Bronchial epithelial cell (primary cell): ENCODE measurements at places on chromosomes 13 and 19.
A peak's percentile ranks its signal among the peaks of the same experiment; 100 is the strongest.

- peak; percentile 1 for DNase-seq
These were observed 427.9 kb downstream of the ZNF536 start for GRCh38 chr19:30799865-30800755.

DNA sequence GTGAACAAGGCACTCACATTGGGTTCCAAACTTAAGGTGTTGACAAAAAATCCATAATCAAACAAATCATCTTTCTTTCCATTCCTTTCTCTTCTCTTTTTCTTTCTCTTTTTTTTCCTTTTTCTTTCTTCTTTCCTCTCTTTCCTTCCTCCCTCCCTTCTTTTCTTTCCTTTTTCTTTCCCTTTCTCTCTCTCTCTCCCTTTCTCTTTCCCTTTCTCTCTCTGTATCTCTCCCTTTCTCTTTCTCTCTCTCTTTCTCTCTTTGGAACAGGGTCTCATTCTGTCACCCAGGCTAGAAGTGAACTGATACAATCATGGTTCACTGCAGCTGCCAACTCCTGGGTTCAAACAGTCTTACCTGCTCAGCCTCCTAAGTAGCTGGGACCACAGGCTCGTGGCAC, 12.5 kb downstream of the C19orf18 start:
- DNase-seq, result no peak

DNA sequence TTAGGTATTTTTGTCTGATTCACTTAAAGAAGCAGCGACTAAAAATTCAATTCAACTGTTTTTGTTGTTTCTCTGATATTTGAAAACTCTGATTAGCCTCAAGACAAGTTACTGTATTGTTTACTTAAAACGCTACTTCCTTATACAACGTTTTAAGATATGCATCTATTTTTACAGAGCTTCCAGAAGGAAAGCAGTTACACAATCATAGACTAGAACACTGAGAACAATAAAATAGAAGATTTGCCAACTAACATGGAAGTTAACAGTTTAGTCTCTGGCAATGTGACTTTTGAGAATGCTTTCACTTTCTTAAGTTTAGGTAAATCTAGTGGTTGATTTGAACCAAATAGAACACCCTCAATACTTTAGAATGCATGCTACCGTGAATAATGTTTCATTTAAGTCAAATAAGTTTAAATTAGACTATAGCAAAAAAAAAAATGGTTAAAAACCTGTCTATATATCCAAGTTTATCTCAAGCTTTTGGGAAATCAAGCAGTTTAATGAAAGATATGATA, 614.8 kb downstream of the DACH1 start:
- DNase-seq, result peak; percentile 25

- DNase-seq, result no peak
These were observed 322.7 kb downstream of the FOXO1 start for GRCh38 chr13:40343550-40344269.

- peak; percentile 62 for DNase-seq
These were observed 449.7 kb downstream of the IRS2 start for GRCh38 chr13:109336730-109337129.

- no peak for DNase-seq
These were observed 3.6 kb downstream of the KLK15 start for GRCh38 chr19:50829801-50830200.

- peak; percentile 71 for DNase-seq
These were observed 5.6 kb downstream of the BCL3 start for GRCh38 chr19:44753932-44754749.

DNA sequence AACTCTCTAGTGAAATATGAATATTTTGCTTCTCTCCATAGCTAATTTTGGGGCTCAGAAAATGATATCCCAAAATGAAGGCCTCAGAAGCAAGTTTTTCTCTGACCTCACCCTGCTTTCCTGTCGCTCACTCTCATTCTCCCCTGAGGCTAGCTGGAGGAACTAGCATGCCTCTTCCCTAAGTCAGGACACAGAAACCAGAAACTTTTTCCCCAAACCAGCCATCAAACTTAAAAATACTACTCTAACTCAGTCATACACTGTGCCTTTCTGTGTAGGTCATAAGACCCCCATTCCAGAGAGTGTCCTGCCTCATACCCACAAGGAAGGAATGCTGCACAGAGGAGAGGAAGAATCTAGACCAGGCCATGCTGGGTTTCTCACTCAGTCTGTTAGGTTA, 329.6 kb downstream of the PCDH20 start:
- DNase-seq, result peak; percentile 36

- DNase-seq, result no peak
These were observed 66.8 kb downstream of the MRPL57 start for GRCh38 chr13:21243045-21243897.

DNA sequence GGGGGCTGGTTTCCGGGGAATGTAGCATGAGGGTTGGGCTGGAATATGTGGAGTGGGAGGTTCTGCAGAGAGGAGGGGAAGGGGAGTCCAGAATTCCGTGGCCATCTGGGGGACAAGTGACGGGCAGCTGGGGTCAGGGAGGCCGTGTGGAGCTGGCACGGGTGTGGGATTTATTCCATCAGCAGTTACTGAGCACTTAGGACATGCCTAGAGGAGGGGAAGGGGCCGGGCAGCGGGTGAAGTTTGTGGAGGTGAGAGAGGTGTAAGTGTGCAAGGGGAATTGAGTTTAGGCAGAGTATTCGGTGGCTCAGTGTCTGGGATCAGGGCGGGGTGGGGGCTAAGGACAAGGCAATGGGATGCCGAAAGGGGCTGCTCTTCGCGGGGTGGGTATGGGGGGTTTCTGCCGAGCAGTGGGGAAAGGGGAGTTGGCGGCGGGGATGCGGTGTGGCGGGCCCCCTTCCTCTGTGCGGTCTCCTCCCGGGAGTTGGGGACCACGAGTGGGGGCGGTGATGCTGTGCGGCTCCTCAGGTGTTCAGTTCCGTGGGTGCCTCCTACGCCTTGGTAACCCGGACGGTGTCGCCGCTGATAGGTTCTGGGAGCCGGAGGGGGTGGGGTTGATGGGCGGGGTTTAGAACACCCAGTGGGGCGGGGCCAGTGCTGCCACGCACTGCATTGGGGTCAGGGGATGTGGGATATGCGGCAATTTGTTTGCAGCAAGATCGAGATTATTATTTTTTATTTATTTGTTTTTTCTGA, 5.4 kb downstream of the CCDC61 start:
- peak; percentile 36 for DNase-seq

DNA sequence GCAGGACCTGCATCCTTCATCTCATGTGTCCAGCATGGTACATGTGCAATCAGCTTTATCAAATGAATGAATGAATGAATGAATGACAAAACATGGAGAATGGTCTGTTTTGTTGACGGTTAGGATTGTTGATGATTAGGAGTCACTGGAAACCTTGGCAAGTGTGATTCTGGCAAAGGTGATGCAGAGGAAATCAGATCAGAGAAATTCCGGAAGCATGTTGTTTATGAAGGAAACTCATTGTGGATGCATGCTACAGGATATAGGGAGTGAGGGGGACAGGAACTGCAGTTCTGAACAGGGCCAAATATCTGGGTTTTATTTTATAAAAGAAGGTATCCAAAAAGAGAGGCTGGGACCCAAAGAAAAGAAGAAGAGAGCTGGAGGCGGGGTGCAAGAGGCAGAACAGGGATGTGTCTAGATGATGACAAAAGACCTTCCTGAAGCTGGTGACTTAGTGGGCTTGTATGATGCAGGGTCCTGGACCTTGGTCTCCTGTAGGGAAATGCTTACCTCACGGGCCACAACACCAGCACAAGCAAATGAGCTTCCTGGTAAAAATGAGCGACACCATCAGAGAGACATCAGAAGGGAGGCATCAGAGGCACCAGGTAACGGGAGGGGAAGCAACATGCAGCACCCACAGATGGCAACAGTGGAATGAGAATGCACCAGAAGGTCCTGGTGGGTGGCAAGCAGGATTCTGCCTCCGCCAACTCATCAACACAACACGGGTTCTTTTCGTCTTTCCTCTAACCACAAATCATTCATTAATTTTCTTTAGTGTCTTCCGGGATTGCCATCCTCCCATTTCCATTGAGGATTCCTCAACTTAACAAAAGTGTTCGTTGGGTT, 159.6 kb downstream of the FOXO1 start:
- DNase-seq, result no peak

- DNase-seq, result no peak
These were observed 5.7 kb upstream of the NFIC start for GRCh38 chr19:3360421-3361383.

- DNase-seq, result peak; percentile 46
These were observed 202.1 kb downstream of the KLF12 start for GRCh38 chr13:73932091-73932490.

GRCh38 chr13:21749410-21749809, 78.5 kb downstream of the FGF9 start:
- DNase-seq, result peak; percentile 74

DNA sequence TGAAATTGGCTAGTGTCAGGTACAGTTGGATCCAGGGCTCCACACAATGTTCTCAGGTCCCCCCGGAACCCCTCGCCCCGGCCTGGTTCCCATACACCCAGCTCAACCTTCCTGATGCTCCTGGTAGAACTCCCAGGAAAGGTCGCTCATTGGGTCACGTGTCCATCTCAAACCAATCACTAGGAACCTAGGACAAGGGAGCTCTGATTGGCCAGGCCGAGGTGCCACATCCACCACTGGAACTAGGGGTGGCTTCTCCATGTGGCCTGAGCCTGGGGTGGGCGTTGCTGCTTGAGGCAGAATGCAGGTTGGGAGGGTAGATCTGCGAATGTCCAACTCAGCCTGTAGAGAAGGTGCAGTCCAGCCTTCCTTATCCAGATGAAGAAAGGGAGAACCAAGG, 6.9 kb upstream of the MEF2B start:
- no peak for DNase-seq

DNA sequence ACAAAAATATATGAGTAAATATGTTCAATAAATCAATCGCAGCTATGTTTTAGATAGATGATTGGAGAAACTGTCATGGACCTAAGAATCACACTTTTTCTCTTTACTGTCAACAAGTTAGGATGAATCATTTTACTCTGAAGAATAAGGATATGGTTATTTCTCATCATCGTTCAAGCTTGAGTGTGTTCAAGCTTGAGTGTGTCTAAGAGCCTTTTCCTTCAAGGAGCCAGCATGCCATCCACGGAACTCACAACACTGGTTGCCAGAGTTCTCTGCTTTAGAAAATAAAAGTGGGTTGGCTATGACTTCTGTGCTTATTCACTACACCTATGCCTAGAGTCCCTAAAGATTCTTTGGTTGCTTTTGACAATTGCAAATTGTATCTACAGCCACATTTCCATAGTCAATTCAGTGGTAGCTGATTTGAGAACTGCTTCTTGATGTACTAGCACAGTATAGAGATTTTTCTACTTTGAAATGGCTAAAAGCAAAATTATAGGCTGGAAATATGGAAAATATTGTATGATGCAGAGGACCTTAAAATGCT, 58.1 kb upstream of the SCEL start:
- DNase-seq, result peak; percentile 36

GRCh38 chr19:45825263-45825605, 10.1 kb upstream of the RSPH6A start:
- DNase-seq, result no peak

GRCh38 chr13:49667773-49668172, 23.5 kb downstream of the EBPL start:
- no peak for DNase-seq

GRCh38 chr13:71144883-71145282, 722.1 kb downstream of the DACH1 start:
- DNase-seq, result no peak

DNA sequence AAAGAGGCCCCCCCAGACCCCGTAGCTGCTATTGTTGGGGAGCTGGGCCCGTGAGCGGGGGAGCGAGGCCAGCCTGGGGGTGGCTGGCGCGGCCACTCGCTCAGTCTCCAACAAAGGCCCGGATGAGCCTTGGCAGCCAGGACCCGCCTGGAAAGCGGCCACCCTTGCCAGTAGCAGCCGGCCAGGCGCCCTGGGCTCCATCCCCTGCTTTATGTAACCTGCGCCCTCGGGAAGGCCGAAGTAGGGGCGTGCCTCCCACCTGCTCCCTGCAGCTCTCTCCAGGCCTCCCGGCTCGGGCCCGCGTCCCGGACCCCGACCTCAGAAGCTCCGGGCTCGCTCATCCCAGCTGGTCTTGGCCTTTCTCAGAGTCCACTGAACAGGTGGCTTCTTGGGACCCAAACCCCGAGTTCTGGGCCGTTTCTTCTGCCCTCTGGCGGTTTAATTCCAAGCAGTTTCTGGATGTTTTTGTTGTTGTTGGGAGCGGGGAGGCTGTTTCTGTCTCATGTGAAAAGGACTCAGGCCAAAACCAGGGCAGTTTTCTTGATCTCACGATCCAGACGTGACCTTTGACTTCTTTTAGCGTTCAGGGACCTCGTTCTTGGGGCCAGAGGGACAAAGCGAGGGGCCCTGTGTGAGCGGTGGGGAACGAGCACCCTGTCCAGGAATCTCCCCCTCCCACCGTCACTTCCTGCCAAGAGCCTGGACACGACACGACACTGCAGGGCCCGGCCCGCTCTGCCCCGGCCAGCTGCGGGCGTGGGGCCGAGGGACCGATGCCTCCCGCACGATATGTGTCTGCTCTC, 1.2 kb downstream of the CDC34 start:
- DNase-seq, result peak; percentile 50

GRCh38 chr13:42524487-42525034, 49.4 kb upstream of the TNFSF11 start:
- DNase-seq, result peak; percentile 12

GRCh38 chr19:10631874-10632273, 6.5 kb downstream of the SLC44A2 start:
- no peak for DNase-seq

GRCh38 chr13:110363010-110363409, 55.9 kb downstream of the COL4A2 start:
- no peak for DNase-seq

DNA sequence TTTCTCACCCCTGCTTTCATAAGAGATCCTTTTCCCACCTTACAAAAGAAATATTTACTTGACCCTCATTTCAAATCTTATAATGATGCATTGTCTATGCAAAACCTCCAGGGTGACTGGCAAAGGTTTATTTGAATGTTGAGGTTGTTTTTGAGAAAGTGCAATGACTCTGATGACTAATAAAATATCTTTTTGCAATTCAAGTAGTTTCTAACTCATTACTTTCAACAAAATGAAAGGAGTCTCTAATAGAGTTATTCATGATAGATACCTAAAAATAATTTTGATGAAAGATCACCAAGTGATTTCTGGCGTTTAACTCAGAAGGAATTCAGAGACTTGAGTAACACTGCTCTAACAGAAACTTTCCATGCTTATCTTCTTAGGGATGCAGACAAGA, 144.2 kb downstream of the FOXO1 start:
- DNase-seq, result no peak

- peak; percentile 72 for DNase-seq
These were observed 100.6 kb upstream of the FRY start for GRCh38 chr13:31930901-31931522.

DNA sequence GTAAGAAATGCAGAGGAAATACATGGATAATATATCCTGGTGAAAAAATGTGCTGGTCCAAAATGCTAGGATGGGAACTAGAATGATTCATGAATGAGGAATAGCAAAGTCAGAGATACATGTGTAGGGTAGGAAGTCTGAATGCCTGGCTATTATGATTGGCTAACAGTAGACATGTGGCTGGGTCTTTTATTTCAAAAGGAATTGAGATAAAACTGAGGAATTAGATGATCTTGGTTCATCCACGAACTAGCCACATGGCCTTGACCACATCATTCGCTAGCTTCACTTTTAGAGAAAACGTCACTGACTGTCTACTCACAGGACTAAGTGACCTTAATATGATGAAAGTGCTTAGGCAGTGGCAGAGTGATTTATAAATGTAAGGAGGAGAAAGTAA, 103.1 kb downstream of the TRPC4 start:
- no peak for DNase-seq
